ENCODE measurements at places on chromosomes 3 and 15.
A peak's percentile ranks its signal among the peaks of the same experiment; 100 is the strongest.

DNA sequence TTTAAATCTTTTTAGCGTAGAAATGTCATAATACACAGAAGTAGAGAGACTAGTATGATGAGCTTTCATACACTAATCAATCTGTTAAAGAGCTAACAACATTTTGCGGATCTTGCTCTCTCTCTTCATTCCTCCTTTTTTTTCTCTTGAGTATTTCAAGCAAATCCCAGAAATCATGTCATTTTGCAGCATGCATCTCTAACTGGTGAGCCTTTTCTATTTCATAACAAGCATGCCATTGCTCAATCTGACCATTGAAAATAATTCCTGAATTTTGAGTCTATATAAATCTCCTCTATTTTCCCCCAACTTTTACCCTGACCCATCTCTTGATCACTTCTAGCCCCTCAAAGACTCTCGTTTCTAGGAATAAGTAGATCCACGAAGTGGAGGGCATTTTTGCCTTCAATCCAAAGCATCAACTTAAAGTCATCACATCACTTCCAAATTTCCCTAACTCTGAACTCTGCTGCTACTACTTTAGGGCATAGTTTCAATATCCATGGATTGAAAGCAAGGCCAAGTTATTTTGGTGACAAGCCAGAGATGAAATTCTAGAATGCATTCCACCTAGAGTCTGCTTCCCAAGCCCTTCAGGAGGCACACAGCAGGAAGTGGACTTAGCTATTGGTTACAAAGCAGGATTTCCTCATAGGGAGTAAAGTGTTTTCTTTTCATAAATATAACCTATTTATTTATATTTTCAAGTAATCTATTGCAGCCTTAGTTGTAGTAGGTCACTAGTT is 253.5 kb upstream of the ZPLD1 start:
- DNase-seq: no peak

DNA sequence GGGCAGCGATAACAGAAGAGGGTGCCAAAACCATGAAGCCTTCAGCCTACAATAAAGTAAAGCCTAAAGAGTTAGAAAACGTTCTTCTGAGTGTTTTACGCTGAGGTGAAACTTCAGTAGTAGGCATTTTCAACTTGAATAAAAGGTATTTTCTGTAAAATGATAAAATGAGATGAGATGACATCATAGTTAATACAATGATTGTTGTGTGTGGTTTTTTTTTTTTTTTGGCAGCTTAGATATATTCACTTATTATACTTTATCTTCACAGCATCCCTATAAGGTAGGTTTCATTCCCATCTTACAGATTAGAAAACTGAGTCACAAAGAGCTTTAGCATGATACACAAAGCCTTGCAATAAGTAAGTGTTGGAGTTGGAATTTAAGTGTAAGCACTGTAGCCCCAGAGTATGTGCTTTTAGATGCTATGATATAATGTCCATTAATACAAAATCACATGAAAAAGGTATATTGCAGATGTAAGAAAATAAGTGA is 291.9 kb upstream of the GRM7 start:
- no peak for DNase-seq

DNA sequence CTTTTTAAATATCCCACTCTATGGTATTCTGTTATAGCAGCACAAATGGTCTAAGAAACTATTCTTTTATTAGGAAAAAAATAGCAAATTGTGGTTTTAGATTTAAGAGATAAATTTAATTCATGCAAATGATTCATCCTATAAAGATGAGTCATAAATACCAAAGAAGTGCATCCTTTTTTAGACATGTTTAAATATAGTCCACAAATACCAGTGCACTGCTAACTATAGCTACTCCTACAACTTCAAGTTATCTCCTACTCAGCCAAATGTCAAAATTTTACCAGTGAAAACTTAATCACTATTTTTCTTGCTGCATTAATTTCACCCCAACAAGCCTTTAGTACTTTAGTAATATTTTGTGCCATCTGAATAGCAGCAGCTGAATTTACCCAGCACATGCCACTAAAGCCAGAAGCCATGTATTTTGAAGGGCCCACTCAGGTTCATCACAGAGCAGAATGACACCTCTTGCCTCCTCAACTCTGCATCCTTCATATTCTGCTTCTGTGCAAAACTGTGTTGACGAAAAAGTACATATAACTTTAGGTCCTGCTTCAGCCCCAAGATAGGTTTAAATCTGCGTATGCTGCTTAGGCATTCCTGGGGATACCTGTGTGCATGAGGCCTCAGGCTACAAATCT is 24.9 kb downstream of the CX3CR1 start:
- DNase-seq: no peak

DNA sequence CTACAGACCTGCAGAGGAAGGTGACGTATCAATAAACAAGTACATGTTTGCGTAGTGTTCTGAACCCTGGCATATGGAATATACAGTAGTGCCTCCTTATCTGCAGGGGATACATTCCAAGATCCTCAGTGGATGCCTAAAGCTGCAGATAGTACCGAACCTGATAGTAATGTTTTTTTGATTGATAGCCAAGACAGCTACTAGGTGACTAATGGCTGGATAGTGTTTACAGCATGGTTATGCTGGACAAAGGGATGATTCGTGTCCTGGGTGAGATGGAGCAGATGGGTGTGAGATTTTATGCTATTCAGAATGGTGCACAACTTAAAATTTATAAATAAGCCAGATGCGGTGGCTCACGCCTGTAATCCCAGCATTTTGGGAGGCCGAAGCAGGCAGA is 55.8 kb upstream of the IGF2BP2 start:
- no peak for DNase-seq

- DNase-seq: peak; percentile 72
Observed at GRCh38 chr15:70095408-70096214, 2.1 kb downstream of the TLE3 start.

Data from sigmoid colon (tissue), 7 donors.